Amygdala (tissue), 56 donors: ENCODE measurements at places on chromosomes 7 and 10.

GRCh38 chr7:141366091-141366621, 185.1 kb upstream of the AGK start:
- no peak for DNase-seq

GRCh38 chr7:30652698-30653641, 29.3 kb downstream of the CRHR2 start:
- DNase-seq = no peak

DNA sequence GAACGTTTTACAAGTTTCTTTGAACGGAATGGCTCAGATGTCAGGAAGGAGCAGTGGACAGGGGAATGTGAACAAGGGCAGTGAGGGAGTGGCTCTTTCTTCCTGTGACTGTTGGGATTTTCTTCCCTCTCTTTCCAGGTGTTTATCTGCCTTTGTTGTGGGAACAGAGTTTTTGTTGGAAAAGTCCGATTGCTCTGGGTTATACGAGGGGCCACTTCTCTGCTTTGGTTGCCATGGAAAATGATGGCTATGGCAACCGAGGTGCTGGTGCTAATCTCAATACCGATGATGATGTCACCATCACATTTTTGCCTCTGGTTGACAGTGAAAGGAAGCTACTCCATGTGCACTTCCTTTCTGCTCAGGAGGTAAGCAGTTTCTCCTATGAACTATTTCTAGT, 41.4 kb downstream of the ZRANB1 start:
- DNase-seq = no peak

- DNase-seq = no peak
Observed at GRCh38 chr7:149625947-149626392, 128.4 kb upstream of the ZNF746 start.

DNA sequence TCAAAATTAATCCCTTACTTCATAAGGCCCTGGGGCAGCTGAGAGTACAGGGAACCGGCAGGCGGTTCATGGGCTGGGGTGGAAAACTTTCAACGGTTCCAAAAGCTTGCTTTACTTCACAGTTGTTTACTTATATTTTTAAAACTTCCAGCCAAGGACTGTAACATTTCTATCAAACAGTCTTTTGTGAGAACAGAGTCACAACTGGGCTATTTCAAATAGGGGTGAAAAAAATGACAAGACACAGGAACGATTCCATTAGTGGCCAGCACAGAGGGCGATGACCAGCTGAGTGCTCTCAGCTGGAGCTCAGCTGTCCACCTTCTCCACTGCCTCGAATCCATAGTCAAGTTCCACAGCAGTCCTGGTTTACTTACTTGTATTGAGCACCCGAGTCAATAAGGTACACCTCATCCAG, 48.2 kb downstream of the XPNPEP1 start:
- DNase-seq = no peak

- no peak for DNase-seq
Observed at GRCh38 chr10:995559-995926, 7.3 kb downstream of the GTPBP4 start.

GRCh38 chr10:13852872-13853271, 266.1 kb downstream of the PRPF18 start:
- DNase-seq = no peak

GRCh38 chr7:89477991-89478390, 676.3 kb upstream of the STEAP1 start:
- no peak for DNase-seq

GRCh38 chr7:53418834-53419482, 383.5 kb downstream of the POM121L12 start:
- DNase-seq = no peak

DNA sequence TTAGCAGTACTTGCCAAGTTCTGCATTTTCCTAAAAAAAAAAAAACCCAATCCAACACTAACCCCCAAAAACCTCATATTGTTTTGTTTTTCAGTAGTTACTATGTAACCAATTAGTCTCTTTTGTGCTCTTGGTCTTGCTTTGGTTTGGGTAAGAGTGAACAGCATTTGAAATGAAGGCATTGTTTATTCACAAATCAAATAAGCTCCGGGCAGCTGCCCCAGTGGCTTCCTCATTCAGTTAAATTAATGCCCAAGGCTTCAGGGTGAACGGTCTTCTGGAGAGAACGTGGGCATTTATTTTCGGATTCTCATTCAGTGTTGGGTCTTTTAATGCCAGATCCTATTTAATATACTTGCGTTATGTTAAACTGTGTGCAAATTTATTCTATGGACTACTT, 108.7 kb downstream of the GFRA1 start:
- DNase-seq = no peak

- DNase-seq = no peak
Observed at GRCh38 chr10:84537447-84537931, 209.1 kb downstream of the CCSER2 start.

DNA sequence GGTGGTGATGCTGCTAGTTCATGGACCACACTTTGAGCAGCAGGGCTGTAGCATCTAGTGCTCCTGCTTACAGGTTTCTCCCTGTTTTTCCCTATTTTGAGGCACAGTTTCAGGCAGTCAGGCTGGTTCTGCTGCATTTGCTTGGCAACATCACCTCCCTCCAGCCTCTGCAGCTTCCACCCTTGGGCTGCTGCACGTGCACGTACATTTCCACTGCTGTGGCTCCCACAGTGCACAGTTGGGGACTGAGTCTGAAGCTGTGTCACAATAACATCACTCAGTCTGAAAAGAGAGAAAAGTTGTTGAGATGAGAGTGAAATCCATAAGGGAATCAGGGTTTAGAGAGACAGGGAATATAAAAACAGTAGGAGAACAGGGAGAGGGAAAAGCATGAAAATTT, 230.7 kb upstream of the FZD1 start:
- DNase-seq = no peak

DNA sequence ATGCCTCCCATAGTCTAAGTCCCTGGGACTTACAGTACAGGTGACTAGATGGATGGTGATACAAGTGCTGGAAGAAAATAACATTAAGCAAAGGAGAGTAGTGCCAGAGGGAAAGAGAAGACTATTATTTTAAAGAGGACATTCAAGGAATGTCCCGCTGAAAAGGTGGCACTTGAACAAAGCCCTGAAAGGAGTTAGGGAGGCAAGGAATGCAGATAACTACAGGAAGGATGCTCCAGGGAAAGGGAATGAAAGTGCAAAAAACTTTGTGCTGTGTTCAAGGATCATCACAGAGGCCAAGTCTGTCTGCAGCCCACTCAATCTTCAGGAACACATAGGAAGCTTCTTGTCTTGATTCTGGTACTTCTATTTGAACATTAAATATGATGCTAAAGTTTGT, 14.9 kb downstream of the ANKMY2 start:
- DNase-seq = no peak
